T-helper 1 cell (primary cell): ENCODE measurements at places on chromosomes 11 and 22.

- DNase-seq: no peak
These were observed 90.0 kb upstream of the LINC01488 start for GRCh38 chr11:69391192-69392103.

DNA sequence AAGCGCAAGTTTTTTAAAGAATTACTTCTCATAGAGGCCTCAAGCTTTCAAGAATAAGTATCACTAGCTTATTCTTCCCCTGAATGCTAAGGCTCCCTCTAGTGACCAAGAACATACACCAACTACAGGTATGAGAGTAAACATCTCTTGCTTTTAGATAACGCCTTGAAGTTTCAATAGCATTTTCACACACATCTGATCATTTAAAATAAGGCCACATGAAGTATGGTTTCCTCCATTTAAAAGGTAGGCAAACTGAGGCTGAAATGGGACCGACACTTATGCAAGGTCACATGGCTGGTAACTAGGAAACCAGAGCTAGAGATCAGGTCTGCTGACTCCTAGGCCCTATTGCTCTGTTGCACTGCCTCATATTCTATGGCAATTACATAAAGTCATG is 66.5 kb downstream of the CCDC34 start:
- no peak for DNase-seq

GRCh38 chr22:47038206-47038835 is 275.9 kb downstream of the TBC1D22A start:
- no peak for DNase-seq

DNA sequence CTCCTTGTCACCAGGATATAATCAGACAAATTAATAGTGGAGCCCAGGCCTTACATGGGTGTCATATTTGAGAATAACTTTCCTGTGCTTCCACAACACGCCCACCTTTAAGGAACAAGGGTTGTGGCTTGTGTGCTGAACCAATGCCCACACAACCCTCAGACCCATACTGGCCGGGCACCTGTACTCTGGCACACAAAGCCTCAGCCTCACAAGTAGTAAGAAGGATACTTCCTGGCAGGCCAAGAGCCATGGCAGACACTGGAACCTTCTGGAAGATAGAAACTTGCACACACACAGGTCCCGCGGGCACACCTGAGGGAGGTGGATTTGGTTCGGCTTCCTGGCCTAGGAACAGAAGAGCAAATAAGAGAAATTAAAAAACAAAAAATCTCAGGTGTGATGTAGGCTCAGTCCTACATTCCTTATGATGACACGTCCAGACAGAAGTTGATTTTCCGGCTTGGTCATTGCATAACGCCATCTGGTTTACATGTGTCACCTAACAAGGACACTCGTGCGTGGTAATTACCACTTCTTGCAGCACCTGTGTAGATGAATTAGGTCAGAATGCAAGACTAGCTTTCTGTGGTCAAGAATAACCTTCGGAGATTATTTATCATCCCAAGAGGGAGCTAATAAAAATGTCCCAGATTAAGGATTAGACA is 5.8 kb upstream of the BRD1 start:
- no peak for DNase-seq

GRCh38 chr11:73376803-73377629 is 817 bp downstream of the RELT start:
- DNase-seq: peak; percentile 53

- DNase-seq: no peak
These were observed 217.3 kb upstream of the GRIA4 start for GRCh38 chr11:105392556-105392955.

DNA sequence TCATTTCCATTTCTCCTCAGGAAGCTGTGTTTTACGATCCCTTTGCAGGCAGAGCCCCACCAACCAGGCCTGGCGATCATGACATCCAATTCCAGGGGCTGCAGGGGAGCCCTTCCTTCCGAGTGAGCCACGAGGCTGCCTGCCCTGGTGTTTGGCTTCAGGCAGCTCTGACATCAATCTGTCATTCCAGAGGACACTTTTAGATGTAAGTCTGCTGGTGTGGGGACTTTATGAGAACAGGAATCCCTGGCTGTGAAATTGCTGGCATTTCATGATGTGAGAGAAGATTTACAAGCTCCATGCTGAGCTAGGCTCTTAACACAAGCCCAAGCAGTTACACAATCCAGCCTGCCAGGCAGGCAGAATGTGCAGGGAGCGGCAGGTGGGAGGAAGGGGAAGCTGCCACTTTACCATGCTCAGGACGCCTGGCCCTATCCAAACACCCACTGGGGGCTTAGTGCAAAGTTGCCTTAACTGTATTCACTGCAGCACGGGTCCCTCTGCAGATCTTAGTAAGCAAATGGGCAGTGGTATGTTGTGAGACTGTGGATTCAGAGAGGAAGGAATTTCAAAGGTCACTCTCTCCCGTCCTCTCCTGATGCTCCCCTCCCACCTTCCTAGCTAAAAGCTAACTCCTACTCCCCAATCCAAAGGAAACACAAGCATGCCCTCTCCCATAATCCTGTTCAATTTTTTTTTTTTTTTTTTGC is 43.4 kb upstream of the MICAL2 start:
- DNase-seq: no peak

- no peak for DNase-seq
These were observed 41.8 kb downstream of the GAB4 start for GRCh38 chr22:16966251-16966650.

GRCh38 chr22:27726686-27727449 is 74.7 kb downstream of the MN1 start:
- no peak for DNase-seq

DNA sequence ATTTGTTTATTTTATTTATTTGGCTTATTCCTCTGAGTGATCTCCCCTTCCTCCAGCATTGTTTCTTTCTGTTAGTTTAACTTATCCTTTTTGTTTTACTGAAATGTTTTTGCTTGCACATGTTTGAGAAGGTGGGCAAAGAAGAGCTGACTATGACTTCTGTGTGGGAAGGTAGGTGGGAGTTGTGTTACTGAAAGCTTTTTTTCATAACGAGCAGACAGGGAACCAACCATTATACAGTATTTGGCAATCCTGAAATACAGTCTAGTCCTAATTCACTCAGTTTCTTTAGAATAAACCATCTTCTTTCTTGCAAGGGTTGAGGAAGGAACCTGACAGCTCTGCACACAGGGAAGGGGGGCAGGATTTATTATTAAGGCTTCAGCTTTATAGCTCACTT is 37.0 kb upstream of the PAK1 start:
- no peak for DNase-seq

DNA sequence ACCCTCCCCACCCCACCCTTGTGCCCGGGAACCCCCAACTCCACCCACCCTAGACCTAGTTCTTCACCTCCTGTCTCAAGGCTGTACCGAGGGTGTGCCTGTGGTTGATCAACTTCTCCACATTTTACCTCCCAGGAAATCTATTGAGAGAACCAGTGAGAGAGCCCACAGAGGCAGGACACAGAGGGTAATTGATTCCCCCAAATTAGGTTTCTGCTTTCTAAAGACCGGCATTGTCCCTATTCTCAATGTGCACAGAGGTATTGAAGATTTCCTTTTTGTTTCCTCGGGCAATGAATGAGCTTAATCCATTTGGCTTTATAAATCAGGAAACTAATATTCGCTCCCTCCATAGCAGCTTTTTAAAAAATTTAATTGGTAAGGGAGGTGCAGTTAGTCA is 6.0 kb upstream of the LMO1 start:
- DNase-seq: no peak

- no peak for DNase-seq
These were observed 52.3 kb downstream of the CSF2RB start for GRCh38 chr22:36965696-36966095.

- no peak for DNase-seq
These were observed 41.1 kb downstream of the OSBP start for GRCh38 chr11:59574467-59574866.

- no peak for DNase-seq
These were observed 17.1 kb downstream of the LTO1 start for GRCh38 chr11:69657911-69658625.

- no peak for DNase-seq
These were observed 239.9 kb downstream of the CNTN5 start for GRCh38 chr11:99260696-99261095.

DNA sequence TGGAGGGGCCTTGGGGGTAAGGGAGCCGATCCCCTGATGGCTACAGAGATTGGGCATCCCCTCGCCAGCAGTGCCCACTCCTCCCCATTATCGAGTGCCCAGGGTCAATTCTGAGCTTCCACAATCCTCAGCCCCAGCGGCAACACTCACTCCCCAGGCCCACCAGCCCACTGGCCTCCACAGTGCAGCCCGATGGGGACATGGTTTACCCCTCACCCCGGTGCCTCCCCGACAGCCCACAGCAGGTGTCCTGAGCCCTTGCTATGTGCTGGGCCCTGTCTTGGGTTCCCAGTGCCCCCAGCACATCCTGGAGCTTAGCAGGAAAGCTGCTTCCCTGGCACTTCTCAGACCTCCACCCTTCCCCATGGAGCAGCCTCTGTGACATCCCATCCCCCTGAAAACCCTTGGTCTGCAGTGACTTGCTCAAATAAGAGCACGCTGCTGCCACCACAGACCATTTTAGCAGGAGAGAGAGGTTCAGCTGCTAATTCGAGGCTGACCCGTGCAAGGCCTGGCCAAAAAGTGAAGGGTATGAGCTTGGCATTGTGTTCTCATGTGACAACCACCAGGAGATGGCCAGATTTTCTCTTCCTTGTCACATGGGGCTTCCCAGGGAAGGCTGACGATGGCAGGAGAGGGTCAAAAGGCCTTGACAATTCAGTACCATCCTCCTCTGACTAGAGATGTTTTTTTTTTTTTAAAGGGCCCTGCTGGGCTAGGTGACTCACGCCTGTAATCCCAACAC is 23.6 kb downstream of the KCNJ4 start:
- DNase-seq: no peak

- no peak for DNase-seq
These were observed 390.1 kb downstream of the CTTN start for GRCh38 chr11:70788248-70789022.

- no peak for DNase-seq
These were observed 97.5 kb upstream of the ALX4 start for GRCh38 chr11:44407211-44407996.

DNA sequence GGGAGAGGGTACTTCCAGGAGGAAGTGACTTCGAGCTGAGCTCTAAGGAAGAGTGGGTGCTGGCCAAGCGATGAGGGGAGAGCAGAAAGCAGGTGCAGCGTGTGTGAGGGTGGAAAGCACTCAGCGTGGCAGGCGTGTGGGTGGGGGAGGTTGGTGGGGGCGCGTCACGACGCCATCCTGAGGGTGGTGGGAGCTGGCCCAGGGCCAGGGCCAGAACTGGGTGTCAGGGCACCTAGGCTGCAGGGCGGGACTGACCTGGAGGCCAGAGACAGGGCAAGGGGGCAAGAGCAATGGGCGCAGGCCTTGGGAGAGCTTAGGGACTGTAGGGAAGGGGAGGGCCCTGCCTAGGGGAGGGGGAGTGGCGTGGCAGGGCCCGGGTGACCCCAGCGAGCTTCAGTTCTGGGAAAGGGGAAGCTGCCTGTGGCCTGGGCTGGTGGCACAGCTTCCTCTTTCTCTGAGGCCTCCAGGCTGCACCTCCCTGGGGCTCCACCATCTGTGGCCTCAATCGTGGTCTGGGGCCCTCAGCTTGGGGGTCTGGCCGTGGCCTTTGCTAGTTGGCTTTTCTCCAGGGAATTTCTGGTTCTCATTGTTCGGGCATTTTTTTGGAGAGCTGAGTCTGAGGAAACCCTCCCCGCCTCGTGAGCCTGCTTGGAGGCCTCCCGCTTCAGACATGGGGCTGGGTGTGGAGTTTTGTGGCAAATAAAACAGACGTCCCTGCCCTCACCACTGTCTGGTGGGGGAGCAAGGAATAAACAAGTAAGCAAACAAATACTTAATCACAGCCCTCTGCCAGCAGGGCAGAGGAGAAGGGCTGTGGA is 8.9 kb downstream of the RELT start:
- DNase-seq: no peak

GRCh38 chr11:15641271-15642045 is 526.7 kb downstream of the INSC start:
- DNase-seq: no peak

DNA sequence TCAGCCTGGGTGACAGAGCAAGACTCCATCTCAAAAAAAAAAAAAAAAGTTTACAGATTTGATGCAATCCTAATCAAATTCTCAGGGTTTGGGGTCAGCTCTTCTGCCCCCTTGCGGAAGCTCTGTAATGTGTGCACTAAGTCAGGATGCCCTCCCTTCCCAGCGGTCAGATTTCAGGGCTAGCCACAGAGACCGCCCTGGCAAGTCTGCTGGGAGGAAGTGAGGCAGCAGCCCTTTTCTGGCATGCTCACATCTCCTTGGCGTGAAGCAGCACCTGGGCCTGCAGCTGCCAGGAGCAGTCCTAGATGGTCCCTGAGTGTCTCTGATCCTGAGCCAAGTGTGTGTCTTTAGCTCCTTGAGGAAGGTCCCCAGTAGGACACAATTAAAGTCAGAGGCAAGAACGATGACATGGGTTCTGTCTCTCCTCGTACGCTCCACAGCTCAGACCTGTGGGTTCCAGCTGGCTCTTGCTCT is 10.9 kb upstream of the APOBEC3C start:
- DNase-seq: peak; percentile 62

- no peak for DNase-seq
These were observed 1532.9 kb upstream of the RAG2 start for GRCh38 chr11:38130976-38131375.

DNA sequence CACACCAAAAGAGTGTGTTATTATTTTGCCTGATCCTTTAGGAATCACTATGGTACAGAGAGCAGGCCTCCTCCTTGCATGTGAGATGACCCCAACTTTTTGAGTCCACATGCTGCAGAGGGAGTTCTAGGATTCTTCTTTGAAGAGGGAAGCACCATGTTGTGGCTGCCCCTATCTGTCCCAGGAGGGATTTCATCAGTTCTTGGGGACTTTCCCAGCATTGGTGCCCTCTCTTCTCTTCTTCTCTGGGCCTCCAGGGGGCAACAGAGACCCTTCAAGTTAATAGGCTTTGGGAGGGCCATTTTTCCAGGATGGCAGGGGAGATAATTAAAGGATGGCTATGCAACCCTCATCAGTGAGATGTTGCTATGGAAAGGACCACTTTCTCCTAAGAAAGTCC is 3.6 kb downstream of the MMP1 start:
- DNase-seq: no peak

GRCh38 chr11:64100360-64100759 is 64.6 kb downstream of the FLRT1 start:
- DNase-seq: no peak

- no peak for DNase-seq
These were observed 23.7 kb downstream of the PDHX start for GRCh38 chr11:34940026-34940677.
